Fibroblast of gingiva (primary cell): ENCODE measurements at places on chromosomes 4 and X.

- DNase-seq, result no peak
These were observed 100.9 kb upstream of the ATP6AP2 start for GRCh38 chrX:40479777-40480318.

- no peak for DNase-seq
These were observed 56.3 kb upstream of the SHOX start for GRCh38 chrX:574251-574650.

DNA sequence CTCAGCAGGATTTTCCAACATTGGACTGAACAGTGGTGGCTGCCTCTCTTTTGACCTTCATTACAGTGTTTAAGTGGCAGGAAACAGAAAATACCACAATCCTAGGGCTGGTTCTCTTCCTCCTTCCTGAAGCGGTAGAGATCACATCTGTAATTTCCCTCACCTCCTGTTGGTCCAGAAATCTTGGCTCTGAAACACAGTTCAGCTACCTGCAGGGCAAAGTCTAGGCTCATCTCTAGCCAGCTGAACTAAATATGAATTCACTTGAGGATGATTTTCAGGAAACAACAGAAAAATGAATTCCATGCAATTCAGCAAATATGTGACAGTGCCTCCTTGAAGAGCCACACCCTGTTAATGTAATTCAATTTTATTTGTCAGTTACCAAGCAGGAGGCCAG, 531.9 kb downstream of the INPP4B start:
- no peak for DNase-seq

DNA sequence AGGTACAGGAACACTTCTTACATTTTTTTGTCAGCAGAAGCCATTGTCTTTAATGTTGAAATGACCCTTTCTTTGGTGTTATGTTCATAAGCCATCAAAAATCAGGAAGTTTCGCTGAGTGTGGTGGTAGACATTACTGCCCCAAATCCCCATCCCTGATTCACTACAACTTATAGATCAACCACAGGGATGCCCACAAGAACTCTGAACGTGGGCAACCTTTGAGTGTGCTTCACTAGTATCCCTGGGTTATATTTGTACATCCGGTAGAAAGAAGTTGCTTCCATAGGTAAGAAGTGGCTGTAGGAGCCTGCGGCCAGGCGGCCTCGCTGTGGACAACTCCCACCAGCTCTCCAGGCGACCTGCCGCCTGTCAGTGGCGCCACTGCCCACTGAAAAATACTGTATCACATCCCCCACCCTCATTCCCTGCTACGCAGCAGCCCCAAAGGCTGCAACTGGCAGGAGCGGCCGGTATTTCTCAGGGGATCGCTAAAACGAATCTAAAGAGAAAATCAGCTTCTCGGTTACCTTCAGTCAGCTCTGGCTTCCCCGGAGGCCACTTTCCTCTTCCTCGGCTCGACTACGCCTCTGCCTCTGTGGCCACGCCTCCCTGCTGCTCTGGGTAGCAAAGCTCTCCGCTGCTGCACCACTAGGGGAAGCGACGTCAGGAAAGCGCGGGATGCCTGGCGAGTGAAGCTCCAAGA, 13.9 kb upstream of the ETDC start:
- no peak for DNase-seq

DNA sequence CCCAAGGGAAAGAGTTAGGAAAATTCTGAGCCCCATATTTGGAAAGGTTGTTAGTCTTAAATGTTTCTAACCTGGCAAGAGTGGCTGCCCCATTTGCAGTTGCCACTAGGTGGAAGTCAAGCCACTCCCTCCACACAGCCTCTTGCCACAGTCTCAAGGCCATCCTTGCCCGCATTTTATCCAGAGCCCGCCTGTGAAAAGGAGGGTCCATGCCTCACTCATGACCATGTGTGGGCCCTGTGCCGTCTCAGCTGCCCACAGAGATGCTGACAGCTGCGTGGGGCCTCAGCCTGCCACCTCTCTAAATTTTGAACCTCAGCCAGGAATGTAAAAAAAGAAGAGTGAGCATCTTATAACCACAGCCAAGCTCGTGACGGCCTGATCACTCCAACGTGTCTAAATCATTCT, 201.5 kb upstream of the FAM241A start:
- peak; percentile 1 for DNase-seq

- DNase-seq, result peak; percentile 98
These were observed 361.1 kb upstream of the BOD1L1 start for GRCh38 chr4:13988353-13989305.

DNA sequence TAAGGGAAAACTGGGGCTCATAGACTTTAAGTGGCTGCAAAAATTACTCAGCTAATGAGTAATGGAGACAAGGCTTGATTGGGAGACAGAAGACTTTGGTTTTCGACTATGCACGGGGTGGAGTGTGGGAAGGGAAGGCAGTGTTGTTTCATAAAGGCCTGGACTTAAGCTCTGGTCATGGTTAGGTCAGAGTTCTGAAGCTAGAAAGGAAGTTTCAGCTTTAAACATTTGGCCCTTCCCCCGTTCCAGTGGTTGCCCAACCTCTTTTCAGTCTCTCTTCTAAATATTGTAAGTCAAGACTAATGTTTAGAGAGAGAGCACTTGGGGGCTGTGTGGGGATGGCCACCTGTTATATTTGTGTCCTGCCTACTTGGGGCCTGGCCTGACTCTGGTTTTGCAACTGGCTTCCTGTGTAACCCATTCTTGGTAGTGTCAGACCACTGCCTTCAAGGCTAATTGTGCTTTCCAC, 21.0 kb downstream of the MSN start:
- no peak for DNase-seq

GRCh38 chrX:132037479-132037993, 14.4 kb downstream of the STK26 start:
- DNase-seq, result no peak

DNA sequence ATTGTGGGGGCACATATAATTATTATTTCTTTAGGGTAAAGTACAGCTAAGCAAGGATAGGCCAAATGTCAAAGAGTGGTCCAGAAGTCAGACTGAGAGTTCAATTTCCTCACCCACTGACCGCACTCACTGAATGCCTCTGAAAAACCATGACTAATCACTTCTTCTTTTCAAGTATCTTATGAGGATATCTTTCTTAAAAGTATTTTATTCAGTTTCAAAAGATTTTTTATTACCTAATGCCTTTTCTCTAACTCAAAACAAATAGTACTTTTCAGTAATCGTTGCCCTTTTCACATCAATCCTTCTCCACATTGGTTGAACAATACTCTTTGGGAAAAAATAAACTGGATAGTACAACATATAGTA, 61.7 kb upstream of the CAMK2D start:
- no peak for DNase-seq
